Panc1 (cell line): ENCODE measurements at places on chromosomes 6 and 20. TPM values are rescaled to one million over a fixed set of nuclear protein-coding genes. Genes with fewer than 3 reads are reported as not detected.

COL20A1 gene
- total RNA-seq, result 0.23 TPM

KIAA0408 gene
- total RNA-seq, result 0.90 TPM

RALGAPA2 gene
- 13.4 TPM for total RNA-seq

BMP2 gene
- 0.23 TPM for total RNA-seq

FAM83C gene
- total RNA-seq, result not detected

SLC12A5 gene
- 11.8 TPM for total RNA-seq

NHLRC1 gene
- 2.1 TPM for total RNA-seq

KHDRBS2 gene
- total RNA-seq, result not detected

RIPOR3 gene
- 92.5 TPM for total RNA-seq

AARS2 gene
- 13.1 TPM for total RNA-seq

FAM209B gene
- not detected for total RNA-seq

LIN28B gene
- 5.8 TPM for total RNA-seq

OR2H2 gene
- not detected for total RNA-seq

WFDC2 gene
- total RNA-seq, result 1.6 TPM

CALHM5 gene
- total RNA-seq, result not detected

NRN1 gene
- 0.18 TPM for total RNA-seq

TCF21 gene
- total RNA-seq, result not detected

EFHC1 gene
- 24.6 TPM for total RNA-seq

GSTA3 gene
- total RNA-seq, result not detected

BMP7 gene
- 11.5 TPM for total RNA-seq

HLA-DRB5 gene
- not detected for total RNA-seq

GMPR gene
- total RNA-seq, result 3.5 TPM

GPX5 gene
- total RNA-seq, result not detected

EYA4 gene
- total RNA-seq, result not detected

ULBP1 gene
- 3.1 TPM for total RNA-seq

DDX39B gene
- 401 TPM for total RNA-seq

MMP24 gene
- total RNA-seq, result 7.1 TPM

TFAP2A gene
- 83.9 TPM for total RNA-seq

TPX2 gene
- total RNA-seq, result 248 TPM

TRIM10 gene
- not detected for total RNA-seq

SIM1 gene
- not detected for total RNA-seq

HUS1B gene
- 0.74 TPM for total RNA-seq

VNN1 gene
- total RNA-seq, result not detected

PTCHD4 gene
- not detected for total RNA-seq

SAMD5 gene
- 0.23 TPM for total RNA-seq

EPPIN gene
- total RNA-seq, result not detected

TRIM15 gene
- 0.13 TPM for total RNA-seq

PSORS1C1 gene
- 2.9 TPM for total RNA-seq

DDX43 gene
- 24.9 TPM for total RNA-seq

CST5 gene
- total RNA-seq, result not detected

IFNGR1 gene
- total RNA-seq, result 23.4 TPM

PPP1R14C gene
- not detected for total RNA-seq

VGLL2 gene
- total RNA-seq, result not detected

TFEB gene
- total RNA-seq, result 13.3 TPM

NRSN1 gene
- total RNA-seq, result not detected

BAG2 gene
- 14.0 TPM for total RNA-seq

LY6G6F gene
- not detected for total RNA-seq

TAGAP gene
- total RNA-seq, result 0.13 TPM

ATP5F1E gene
- 90.6 TPM for total RNA-seq

TMC2 gene
- not detected for total RNA-seq

FAM217A gene
- not detected for total RNA-seq
